ENCODE measurements at places on chromosomes 7 and 10.

DNA sequence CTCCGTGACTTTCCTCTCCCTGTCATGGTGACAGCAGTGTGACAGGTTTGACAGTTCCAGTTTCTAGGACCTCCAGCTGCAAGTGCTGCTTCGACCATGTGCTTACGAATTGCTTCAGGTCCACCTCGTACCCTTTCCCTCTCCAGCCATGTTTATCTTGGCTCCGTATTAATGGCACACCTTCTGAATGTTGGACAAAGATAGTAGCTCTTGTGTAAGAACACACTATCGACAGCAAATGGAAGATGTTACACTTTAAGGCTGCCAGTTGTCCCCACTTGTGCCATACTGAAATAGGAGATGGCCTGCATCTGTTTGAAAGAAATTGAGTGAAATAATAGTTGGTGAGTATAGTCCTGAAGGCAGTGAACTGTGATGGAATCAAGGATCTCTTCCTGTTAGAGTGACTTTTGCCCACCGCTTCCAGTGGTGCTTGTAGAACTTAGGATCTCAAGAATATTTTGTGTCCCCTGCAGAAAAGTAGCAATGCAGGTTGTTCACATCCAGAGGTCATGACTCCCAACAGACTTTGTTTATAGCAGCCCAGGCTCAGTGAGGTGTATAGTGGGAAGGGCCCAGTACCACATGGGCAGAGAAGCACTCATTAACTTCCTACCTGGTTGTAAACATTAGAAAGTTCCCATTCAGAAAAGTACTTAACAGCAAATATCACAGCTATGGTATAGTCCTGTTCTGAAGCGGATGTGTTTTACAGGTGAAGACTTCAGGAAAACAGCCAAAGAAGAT, 629.7 kb upstream of the GALNT17 start:
- DNase-seq: no peak

DNA sequence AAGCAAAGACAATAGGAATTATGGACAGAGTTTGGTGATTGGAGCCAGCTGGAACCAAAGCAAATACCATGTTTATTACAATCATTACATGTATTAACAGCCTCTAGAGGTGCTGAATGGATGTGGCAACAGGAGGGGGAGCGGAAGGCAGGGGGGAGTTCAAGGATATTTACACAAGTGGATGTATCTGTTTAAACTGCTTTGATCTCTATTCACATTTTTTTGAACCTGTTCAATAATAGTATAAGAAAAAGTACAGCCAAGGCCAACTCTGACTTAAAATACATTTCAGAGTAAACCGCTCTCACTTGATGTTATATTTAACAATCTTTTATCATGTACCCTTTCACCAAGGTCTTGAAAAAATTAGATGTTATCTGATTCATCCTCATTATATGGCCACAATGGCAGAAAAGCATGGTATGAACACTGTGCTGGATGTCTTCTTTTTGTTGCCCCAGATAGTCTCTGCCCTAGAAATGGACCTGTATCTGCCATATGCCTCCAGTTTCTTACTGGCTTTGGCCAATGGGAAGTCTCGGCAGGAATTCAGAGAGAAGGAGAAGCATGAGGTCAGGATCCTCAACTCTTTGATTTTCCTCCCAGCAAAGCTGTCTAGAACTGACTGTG, 88.2 kb upstream of the FAM133B start:
- DNase-seq: no peak

GRCh38 chr10:19974138-19974537, 157.9 kb downstream of the PLXDC2 start:
- no peak for DNase-seq

GRCh38 chr10:48556065-48556464, 48.8 kb downstream of the ARHGAP22 start:
- no peak for DNase-seq

DNA sequence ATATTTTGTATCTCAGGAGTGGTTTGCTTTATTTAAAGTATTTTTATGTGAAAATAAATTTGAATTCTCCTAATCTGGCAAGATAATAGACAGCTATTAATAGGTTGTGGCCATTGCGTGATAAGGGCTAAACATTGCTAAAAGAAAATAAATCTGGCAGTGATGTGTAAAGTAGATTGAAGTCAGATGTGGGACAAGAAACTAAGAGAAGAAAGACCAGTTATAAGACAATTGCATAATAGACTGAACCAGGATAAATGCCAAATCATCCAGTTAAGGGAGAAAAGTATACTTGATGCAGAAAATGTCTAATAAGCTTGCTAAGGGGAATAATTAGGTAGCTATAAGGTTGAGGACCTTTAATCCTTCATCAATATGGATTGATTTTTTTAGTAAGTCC, 197.5 kb upstream of the CSTF2T start:
- DNase-seq: peak; percentile 95

DNA sequence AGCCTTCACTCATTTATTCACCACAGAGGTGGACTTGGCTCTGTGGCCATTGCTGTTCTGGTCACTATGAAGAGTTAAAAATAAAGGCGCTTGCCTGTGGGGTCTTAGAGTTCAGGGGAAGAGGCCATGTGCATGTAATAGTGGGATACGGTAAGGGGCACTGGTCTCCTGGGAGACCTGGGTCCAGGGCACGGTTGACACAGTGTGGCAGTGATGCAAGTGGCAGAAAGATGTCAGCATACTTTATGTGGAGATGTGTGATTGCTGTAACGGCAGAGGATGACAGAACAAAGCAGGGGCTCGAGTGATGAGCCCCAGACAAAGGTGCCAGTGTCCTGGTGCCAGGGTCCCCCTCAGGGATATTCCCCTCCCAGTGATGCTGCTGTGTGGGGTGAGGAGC, 8.6 kb downstream of the ZSCAN25 start:
- no peak for DNase-seq

GRCh38 chr10:132546567-132547420, 9.2 kb downstream of the INPP5A start:
- DNase-seq: no peak

GRCh38 chr7:22452142-22452959, 47.6 kb downstream of the STEAP1B start:
- peak; percentile 19 for DNase-seq

DNA sequence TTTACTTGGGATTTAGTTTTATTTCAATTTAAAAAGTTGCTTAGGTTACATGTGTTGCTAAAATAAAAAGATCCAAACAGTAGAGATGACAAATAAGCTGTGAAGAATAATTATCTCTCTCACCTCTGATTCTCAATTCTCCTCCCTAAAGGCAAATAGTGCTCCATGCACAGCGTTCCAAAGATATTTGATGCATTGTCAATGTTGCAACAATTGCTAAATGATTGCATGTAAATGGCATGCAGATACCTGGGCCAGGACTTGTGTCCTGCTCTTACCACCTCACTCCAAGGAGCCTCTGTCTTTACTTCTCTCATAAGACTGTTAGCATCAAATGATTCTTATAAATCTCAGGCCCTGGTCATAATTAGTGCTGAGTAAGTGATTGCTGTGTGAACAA, 217.7 kb downstream of the SEC23IP start:
- DNase-seq: no peak

- no peak for DNase-seq
These were observed 809.7 kb downstream of the CCSER2 start for GRCh38 chr10:85138046-85138445.

DNA sequence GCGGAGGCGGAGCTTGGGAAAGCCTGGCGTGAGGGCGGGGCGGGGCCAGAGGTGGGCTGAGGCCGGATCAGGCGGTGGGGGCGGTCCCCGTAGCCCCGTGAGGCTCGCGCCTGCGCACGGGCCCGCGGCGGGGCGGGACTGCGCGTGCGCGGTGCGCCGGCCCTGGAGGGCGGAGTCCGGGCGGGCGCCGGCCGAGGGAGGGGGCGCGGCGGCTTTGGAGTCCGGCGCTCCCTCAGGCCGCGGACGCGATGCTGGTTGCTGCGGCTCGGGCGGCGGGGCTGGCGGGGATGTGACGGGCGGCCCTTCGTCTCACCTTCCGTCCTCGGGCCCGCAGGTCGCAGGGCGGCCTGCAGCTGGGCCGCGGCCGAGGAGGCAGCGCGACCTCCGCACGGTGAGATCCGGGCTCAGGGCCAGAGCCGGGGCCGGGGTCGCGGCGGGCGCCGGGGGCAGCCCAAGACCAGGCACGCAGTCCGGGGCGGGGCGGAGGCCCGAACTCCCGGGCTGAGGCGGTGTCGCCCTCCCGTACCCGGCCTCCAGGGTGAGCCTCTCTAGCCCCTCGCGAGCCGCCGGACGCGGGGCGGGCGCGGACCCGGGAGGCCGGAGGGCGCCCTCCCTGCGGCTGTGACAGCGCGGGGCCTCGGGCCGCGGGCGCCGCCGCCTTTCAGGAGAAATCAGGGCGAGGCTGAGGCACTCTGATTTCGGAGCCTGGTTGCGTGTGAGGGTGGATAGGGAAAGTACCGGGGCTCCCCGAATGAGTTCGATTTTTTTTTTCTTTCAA, at the start of gene CCSER2:
Gene CCSER2, plus strand, starts transcription at position 172 of the 778 bp plus-strand sequence. CDS start 42,464 bp downstream, outside the sequence.
- peak; percentile 42 for DNase-seq

DNA sequence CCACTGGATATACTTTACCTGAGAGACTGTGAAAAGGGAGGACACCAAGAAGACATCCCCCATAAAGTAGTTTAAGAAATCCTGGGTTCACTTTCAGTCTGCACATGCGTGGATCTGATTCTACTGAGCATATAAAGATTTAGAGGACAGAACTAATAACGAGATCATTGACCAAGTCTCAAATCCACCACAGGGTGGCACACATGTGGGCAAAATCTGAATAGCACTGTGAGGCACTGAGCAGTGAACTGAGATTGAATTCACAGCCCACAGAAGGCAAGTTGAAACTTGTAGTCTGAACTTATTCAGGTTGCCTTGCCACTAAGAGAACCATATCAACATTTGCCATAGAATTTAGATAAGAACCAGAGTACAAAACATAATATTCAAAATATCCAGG, 818.6 kb downstream of the GRID1 start:
- peak; percentile 28 for DNase-seq

DNA sequence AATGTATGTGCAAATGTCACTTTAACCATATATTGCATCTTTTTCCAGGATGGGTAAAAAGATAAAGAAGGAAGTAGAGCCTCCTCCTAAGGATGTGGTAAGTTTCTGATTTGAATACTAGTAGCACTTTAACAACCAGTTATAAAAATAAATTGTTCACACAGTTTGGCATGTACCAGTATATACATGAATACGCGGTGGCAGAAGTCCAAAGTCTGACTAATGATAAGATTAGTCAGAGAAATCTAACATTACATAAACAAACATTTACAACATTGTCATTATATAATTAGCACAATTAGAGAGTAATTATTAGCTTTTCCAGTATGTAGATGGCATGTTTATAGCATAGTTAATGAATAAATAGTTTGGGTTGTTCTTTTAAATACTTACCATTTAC, 4.1 kb downstream of the ARMC3 start:
- no peak for DNase-seq

- no peak for DNase-seq
These were observed 88.9 kb downstream of the WDFY4 start for GRCh38 chr10:48773580-48773979.

DNA sequence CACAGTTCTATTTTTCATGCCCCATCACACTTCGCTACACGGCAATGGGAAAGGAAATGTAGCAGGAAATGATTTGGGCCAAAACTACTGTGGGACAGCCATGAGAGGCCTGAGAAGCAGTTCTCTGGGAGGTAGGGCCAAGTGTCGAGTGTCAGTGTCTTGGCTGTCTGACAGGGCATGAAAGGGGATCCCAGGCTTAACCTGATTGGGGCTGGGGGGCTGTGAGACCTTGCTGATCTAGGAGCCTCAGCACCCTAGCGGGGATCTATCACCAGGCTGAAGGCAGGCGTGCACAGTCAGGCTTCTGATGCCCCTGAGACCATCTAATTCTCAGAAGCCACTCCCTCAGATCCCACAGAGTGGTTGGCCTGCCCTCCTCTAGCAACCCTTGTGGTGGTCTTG, 58.2 kb upstream of the SLC25A13 start:
- no peak for DNase-seq

DNA sequence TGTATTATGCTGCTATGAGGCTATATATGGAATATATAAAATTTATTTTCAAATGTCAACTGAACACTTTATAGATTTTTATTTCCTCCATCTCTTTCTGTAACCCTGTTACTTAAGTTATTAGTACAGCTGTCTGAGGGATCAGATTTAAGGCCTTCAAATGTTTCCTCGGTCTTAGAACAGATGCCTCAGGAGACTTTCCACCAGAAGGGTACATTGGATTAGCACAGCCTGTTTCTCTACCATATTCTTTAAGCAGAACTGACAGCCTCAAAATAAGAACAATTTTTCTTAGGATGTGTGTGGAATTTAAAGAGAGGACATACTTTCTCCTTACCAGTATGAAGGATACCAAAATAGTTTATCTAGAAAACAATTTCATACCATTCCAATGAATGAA, 53.0 kb upstream of the HGF start:
- no peak for DNase-seq

DNA sequence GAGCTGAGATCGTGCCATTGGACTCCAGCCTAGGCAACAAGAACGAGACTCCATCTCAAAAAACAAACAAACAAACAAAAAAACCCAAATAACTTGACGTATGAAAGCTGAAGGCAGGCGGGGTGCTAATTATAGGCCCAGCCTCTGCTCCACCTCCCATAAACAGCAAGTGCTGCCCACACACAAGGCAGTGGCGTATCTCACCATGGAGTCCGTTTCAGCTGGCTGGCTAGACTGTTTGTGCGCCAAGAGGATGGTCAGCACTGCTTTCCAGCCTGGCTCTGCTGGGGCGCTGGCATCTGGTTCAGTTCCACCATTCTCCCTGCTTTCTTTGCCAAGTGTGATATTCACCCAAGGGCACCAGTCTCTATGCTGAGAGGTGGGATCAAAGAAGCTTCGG, 29.1 kb downstream of the ZC3HC1 start:
- no peak for DNase-seq

- no peak for DNase-seq
These were observed 97.3 kb downstream of the PHTF2 start for GRCh38 chr7:77895905-77896304.

- DNase-seq: peak; percentile 64
These were observed 56.8 kb downstream of the FAS start for GRCh38 chr10:89047397-89047796.

GRCh38 chr10:73552819-73553715, 38.1 kb downstream of the USP54 start:
- DNase-seq: no peak

- peak; percentile 56 for DNase-seq
These were observed 526 bp downstream of the CH25H start for GRCh38 chr10:89206402-89207180.

GRCh38 chr10:49740346-49741107, 21.6 kb downstream of the OGDHL start:
- no peak for DNase-seq

- peak; percentile 74 for DNase-seq
These were observed 116.1 kb downstream of the RNF216 start for GRCh38 chr7:5665094-5666025.

DNA sequence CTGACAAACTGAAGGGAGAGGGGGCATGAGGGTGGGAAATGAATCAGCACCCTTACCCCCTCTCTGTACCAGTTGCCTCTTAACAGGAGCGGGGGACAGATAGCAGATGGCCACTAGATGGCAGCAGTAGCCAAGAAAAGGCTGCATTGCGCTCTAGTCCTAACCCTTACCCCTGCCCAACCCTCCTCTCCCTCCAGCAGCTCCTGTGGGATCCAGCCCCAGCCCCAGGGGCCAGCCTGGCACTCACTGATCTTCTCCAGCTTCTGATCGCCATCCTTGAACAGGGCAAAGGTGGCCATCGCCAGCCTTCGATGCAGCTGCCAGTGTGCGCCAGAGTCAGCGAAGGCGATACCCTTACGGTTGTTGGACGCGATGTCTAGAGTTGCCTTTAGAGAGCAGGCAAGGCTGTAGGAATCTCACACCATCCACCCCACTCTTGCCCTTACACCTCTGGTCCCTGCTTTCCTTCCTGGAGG, 2.2 kb downstream of the CYP17A1 start:
- peak; percentile 66 for DNase-seq

GRCh38 chr7:20282959-20283358, 47.7 kb upstream of the ITGB8 start:
- DNase-seq: no peak

All from AG10803 (cell line).